Colonic mucosa (tissue), 4 donors: ENCODE measurements at places on chromosomes 11 and 22. TPM values are rescaled to one million over a fixed set of nuclear protein-coding genes. Genes with fewer than 3 reads are reported as not detected.

DNA sequence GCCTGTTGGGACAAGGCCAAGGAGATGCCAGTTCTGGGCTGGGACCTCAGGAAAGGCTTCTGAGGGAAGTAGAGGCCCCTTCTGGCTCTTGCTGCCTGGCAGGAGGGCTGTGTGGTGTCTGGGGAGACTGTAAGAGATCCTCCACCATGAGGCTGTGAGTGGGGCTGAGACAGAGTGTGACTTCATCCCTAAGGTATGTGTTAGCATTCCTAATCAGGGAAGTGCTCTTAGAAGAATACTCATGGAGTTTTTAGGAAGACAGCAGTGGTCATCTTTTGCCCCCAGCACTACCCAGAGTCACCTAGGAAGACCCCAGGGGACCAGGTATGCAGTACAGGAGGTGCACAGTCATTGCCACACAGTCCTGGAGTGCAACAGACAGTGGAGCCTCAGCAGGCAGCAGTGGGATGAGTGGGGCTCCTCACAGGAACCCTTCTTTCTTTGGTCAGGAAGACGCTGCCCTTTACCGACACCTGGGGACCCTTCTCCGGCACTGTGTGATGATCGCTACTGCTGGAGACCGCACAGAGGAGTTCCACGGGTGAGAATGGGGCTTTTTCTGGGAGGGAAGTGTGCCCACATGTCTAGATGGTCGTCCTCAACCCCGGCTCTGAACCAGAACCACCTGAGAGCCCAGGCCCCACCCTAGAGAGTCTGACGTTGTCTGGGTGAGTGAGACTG, 2.8 kb downstream of the RIC8A start:
- no peak overlapping the region for H3K4me3 ChIP-seq
- H3K27me3 ChIP-seq = no peaks in the 10 kb centered on the region
- peaks cover 21% of the 10 kb centered on the region for H3K4me1 ChIP-seq
- peak; percentile 15 for DNase-seq

DNA sequence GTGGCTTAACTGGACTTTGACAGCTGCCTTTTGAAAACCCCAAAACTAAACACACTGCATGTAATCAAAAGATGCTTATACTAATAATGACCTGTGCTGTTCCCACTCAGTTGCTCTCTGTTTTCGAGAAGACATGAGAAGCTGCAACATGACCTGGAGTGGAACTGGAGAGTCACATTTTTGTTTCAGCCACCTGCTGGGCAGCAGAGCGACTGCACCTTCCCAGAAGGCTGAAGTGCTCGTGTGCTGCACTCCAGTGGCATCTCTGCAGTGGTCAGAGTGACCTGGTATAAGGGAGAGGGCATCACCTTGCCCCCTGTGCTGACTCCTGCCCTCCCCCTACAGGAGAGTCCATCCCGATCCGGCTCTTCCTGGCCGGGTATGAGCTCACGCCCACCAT, 8.6 kb downstream of the THYN1 start:
- H3K36me3 ChIP-seq = peaks cover 5% of the 10 kb centered on the region
- no peaks in the 10 kb centered on the region for H3K27me3 ChIP-seq
- H3K4me3 ChIP-seq = no peak overlapping the region
- no peaks in the 10 kb centered on the region for H3K4me1 ChIP-seq
- DNase-seq = no peak

GRCh38 chr11:2136209-2136951, 2.8 kb downstream of the IGF2 start:
- no peak overlapping the region for H3K27ac ChIP-seq
- no peaks in the 10 kb centered on the region for H3K4me1 ChIP-seq
- H3K36me3 ChIP-seq = no peaks in the 10 kb centered on the region
- H3K27me3 ChIP-seq = peaks cover 53% of the 10 kb centered on the region
- no peak for DNase-seq

The OR10D3 gene
- total RNA-seq = not detected

The GLYAT gene
- not detected for total RNA-seq

GRCh38 chr11:27998552-27998951, 109.4 kb downstream of the KIF18A start:
- no peaks in the 10 kb centered on the region for H3K36me3 ChIP-seq
- no peaks in the 10 kb centered on the region for H3K27me3 ChIP-seq
- no peak overlapping the region for H3K4me3 ChIP-seq
- no peak for DNase-seq
- H3K4me1 ChIP-seq = no peaks in the 10 kb centered on the region
- no peak overlapping the region for H3K27ac ChIP-seq

DNA sequence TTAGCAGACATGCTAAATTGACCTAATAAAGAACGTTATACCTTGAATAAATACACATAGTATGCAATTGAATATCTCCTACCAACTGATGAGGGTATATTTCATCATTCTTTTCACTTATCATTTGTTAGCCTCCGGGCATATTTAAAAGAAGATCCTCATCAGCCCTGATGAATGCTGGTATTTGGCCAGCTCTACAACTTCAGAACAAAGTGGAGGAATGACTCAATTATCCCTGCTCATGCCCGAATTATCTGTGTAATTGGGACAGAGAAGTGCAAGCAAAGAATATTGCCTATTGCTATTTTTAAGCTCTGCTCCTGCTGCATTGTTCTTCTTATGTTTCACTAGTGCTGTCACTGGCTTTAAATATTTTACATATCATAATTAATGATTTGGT, 622.1 kb downstream of the METTL15 start:
- H3K27ac ChIP-seq = no peak overlapping the region
- H3K4me3 ChIP-seq = no peak overlapping the region
- no peak for DNase-seq
- no peaks in the 10 kb centered on the region for H3K27me3 ChIP-seq
- no peaks in the 10 kb centered on the region for H3K4me1 ChIP-seq

DNA sequence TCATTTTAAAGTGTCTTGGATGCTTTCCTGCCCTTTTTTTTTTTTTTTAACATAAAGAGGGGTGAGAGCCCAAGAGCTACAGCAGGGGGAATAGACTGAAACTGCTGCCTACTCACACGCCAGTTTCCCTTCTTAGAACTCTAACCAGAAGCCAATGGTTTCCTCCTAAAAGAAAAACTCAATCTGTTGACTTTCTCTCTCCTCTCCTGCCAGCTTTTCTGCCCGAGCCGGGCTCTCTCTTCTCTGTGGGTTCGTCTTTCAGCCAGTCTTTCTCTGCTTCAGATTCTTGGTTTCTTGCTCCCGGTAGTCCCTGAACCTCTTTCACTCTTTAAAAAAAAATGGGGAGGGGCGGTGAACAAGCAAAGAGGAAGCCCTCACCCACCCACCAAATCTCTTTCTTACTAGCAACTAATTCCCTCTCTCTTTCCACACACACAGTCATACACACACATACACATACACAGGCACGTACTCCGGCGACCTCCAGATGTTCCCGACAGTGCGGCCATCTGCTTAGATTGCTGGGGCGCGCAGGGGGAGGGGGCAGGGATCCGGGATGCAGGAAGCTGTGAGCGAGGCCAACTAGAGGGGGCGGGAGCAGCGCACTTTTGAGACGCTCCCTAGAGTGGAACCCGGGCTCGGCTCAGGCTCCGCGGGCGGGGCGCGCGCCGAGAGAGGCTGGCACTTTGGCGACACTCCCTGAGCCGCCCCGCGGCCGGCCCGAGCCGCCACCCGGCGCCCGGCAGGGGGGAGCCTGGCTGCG, 444 bp upstream of the TSKU start:
- peak; percentile 93 for DNase-seq
- H3K4me1 ChIP-seq = peaks cover 8% of the 10 kb centered on the region

DNA sequence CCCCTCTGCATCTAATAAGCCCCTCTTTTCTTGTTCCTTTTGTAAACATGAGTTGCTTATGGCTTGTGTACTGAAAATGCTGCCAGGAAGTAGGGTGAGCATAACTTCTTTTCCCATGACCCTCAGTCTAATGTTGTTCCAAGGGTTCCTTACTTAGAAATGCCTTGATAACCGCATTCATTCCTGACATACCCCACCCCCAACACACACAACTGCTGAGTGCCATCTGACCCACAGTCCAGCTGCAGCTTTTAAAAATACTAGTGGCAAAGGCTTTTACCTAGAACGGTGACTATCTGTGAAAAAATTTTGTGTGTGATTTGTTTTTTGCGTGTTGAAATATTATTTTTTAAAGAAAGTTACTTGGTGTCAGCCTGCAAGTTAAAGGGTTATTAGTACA, 52.6 kb downstream of the ARHGAP42 start:
- H3K4me3 ChIP-seq = no peak overlapping the region
- H3K4me1 ChIP-seq = no peaks in the 10 kb centered on the region
- H3K27me3 ChIP-seq = no peaks in the 10 kb centered on the region
- no peak for DNase-seq
- H3K27ac ChIP-seq = no peak overlapping the region
- no peaks in the 10 kb centered on the region for H3K36me3 ChIP-seq

DNA sequence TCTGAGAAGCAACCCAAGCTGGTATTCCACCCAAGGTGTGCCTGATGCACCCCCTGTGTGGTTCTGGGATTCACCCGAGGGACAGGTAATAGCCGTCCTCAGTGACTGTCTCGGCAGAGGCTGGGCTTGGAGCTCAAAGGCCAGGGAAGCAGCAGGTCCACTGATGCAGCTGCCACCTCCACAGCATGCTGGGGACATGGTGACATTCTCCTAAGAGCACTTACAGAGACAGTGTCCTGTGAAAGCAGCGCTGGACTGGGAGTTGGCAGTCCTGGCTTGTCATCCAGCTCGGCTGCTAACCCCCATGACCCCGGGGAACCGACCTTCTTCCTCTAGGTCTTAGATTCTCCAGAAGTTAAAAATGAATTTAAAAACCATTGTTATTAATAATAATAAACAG, 72.8 kb downstream of the RPUSD4 start:
- no peaks in the 10 kb centered on the region for H3K36me3 ChIP-seq
- H3K4me1 ChIP-seq = no peaks in the 10 kb centered on the region

The CSTPP1 gene
- total RNA-seq = 63.6 TPM

GRCh38 chr11:29879560-29879959, 137.3 kb downstream of the KCNA4 start:
- H3K27ac ChIP-seq = no peak overlapping the region
- H3K4me1 ChIP-seq = no peaks in the 10 kb centered on the region
- no peak for DNase-seq
- no peak overlapping the region for H3K4me3 ChIP-seq

DNA sequence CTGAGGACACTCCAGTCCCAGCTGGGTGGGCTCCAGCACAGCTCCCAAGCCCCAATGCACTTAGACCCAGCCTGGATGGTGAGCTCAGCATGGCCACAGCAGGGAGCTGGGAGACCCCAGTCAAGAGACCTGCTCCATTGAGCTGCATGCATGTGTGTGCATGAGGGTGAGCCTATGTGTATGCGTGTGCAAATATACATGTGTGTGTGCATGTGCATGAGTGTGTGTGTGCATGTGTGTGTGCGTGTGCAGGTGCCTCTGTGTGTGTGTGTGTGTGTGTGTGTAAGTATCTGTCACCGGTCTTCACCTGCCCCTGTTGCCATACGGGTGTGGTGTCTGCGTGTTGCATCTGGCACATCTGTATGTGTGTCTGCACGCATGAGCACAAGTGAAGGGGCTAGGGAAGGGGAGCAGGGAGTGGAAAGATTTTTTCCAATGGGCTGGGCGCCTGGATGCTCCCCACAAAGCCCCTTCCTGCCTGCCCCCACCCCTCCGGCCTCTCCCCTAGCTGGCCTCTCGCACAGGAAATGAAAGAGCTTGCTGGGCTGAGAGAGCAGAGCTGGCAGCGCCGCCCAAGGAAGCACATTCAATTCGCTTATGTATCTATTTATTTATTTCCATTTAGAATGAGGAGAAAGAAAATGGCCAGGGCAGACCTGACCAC, 4.1 kb downstream of the TSPAN32 start:
- H3K27ac ChIP-seq = peak overlapping the region; percentile 50
- no peak overlapping the region for H3K4me3 ChIP-seq
- DNase-seq = no peak
- H3K36me3 ChIP-seq = no peaks in the 10 kb centered on the region
- H3K4me1 ChIP-seq = peaks cover 3% of the 10 kb centered on the region
- H3K27me3 ChIP-seq = no peaks in the 10 kb centered on the region

DNA sequence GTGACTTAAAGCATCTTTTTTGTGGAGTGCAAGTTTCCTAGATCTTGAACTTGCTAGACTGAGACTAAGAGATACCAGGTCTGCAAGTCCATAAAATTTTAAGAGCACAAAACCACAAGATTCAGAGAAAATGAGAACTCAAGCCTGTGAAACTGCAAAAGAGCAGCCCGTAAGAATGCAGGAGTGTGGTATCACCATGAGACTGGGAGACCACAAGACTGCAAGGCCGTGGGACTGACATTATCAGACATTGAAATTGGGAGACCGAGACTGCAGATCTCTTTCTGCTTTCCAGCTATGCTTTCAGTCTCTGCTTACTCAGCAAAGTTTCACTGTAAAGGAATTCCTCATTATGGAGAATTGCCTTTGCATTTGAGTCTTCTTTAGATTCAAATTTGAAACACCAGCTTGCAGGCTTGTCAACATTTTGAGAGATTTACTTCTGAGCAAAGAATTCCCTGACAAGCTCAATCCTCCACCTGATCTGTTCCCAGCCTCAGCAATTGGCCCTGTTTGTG, 621.2 kb downstream of the KCNA4 start:
- H3K36me3 ChIP-seq = no peaks in the 10 kb centered on the region
- no peak overlapping the region for H3K27ac ChIP-seq
- no peak for DNase-seq
- no peaks in the 10 kb centered on the region for H3K4me1 ChIP-seq
- no peak overlapping the region for H3K4me3 ChIP-seq

DNA sequence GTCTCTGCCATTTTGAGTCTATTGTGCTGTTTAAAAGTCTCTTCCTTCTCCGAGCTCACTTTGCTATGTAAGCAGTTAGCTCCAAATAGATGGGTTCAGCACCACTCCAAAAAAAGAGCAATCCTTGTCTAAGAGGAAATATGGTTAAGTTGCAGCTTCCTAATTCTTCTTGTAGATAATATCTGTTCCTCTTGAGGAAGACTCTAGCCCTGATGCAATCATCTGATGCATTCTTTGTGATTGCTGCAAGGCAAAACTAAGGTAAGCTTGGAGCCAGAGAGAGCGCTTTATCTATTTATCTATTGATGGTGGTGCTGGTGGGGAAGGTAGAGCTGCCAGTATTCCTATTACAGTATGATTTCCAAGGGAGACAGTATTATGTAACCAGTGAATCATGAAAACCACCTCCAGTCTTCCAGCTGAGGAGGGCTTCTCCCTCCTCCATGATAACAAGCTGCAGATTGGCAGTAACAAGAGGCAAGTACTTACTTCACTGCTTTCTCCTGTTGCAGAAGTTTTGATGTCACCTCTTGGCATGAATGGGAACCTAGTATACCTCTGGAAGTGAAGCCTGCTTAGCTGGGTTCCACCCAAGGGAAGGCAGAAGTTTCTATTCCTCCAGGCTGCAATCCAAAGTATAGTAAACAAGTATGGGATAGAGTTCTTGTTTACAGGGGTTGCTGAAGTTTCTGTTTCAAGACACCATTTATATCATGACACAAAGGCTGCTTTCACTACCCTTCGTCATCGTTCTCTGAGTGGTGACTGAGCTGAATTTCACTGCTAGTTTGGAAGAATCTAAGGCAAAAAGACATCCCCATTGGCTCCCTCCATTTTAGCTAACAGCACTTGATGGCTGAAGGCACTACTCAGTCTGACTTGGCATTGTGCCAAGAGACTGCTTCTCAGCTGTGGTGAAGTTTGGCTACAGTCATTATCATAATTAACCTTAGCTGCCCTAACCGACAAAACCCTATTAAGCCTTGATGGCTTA, 49.7 kb downstream of the FDX1 start:
- no peaks in the 10 kb centered on the region for H3K36me3 ChIP-seq
- no peaks in the 10 kb centered on the region for H3K4me1 ChIP-seq
- H3K27me3 ChIP-seq = no peaks in the 10 kb centered on the region
- no peak overlapping the region for H3K27ac ChIP-seq
